ENCODE measurements at places on chromosomes 6 and 20.

DNA sequence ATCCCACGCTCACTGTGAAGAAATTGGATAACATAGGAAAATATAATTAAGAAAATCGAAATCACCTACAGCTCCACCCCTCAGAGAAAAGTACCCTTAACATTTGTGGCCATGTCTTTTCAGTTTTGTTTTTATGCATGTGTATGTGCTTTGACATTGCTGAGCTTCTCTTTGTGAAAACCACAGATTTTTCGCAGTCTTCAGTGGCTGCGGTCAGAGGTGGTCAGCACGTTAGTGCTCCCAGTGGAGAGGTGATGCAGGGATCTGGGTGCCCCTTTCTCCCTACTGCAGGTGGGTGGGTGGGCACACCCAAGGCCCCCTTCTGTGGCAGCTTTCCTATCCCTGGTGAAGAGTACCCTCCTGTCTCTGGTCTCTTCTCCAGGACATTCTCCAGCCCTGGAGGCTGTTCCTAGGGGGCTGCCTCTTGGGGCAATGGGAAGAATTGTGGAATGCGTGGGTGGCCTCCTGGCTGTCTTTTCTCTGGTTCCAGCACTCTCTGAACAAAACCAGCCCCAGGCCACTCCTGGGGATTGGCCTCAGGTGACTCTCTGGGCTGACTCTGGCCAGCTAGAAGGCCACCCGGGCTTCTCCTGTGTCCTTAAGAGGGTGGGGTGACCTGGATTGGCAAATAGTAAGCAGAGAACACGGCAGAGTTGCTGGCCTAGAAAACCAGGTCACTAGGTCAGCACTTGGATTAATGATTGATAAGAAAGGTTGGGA is 49.8 kb upstream of the FANCE start:
- DNase-seq = no peak

- no peak for DNase-seq
Observed at GRCh38 chr6:170245475-170245992, 45.3 kb downstream of the DLL1 start.

DNA sequence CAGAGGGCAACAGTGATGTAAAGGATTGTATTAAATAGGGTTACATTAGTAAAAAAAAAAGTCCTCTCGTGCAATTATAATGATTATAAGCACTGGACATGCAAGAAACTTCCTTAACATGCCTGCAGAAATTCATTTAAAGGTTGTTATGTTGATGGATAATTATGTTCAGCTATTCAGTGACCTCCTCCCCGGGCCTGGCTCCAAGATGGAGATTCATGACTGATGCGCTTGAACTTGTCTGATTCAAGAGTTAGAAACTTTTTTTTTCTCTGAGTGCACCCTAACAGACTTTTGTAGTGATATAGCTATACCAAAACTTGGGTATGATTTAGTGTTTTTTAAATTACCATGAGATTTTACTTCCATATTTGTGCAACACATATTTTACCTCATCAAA is 1170.0 kb upstream of the CITED2 start:
- DNase-seq = no peak

GRCh38 chr6:71457929-71458328 is 169.3 kb downstream of the OGFRL1 start:
- no peak for DNase-seq

DNA sequence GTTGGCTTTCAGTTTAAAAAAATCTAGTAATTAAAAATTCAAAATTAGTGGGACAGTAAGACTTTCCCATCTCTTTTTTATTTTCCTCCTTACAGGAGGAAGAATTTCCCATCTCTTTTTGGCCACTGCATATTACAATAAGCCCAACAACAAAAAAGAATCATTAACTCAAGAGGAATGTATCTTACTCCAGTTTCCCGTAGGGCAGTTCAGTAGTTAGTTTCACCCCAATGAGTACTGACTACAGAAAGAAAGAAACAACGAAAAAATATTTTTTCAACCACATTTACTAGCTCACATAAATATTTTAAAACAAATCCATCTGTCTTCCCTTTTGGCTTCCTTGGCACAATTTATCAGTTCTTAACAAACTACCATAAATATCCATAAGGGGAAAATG is 14.9 kb upstream of the BLOC1S5 start:
- no peak for DNase-seq

- no peak for DNase-seq
Observed at GRCh38 chr6:130683761-130684517, 143.3 kb upstream of the SMLR1 start.

DNA sequence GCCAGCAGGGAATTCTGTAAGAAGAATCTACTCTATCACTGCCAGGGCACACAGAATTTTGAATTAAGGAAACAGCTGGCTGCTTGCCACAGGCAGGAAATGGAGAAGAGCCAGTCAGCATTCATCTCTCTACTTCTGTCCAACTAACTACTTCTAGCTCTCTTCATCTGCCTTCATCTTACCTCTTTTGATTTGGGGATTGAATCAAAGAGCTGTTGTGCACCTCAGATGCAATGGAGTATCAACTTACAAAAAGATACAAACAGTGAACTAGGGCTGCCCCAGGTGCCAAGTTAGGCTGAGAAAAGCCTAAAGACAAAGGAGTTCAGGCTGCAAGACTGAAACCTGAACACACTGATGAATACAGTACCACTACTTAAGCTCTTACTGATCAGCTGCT is 82.0 kb downstream of the PTPRK start:
- no peak for DNase-seq
